ENCODE measurements at places on chromosomes 5 and 9. TPM values are rescaled to one million over a fixed set of nuclear protein-coding genes. Genes with fewer than 3 reads are reported as not detected.

Gene GLRA1
- total RNA-seq: not detected

Gene PCDHGB1
- 0.44 TPM for total RNA-seq

Gene PCDHGB7
- total RNA-seq: 7.4 TPM

Gene PKD2L2
- not detected for total RNA-seq

Gene JAK2
- 12.2 TPM for total RNA-seq

Gene PRRX2
- total RNA-seq: 2.0 TPM

Gene ADAMTSL1
- 60.6 TPM for total RNA-seq

Gene TTC23L
- total RNA-seq: under 0.01 TPM

Gene TNPO1
- 457 TPM for total RNA-seq

Gene SERF1A
- 5.9 TPM for total RNA-seq

Gene AJM1
- total RNA-seq: 1.4 TPM

Gene IFNK
- total RNA-seq: 0.12 TPM

Gene SPATA31D4
- under 0.01 TPM for total RNA-seq

Gene RNF224
- not detected for total RNA-seq

Gene C9
- 1.1 TPM for total RNA-seq

Gene SLC24A2
- under 0.01 TPM for total RNA-seq

Gene C9orf50
- total RNA-seq: 0.12 TPM

Gene G3BP1
- total RNA-seq: 307 TPM

Gene TEX48
- total RNA-seq: not detected

Gene DIRAS2
- 1.4 TPM for total RNA-seq

Gene CDKN2B-AS1
- total RNA-seq: 4.1 TPM

Gene CEL
- total RNA-seq: 0.12 TPM

Gene XRCC4
- 11.0 TPM for total RNA-seq

Gene SARDH
- 13.7 TPM for total RNA-seq

Gene PPP6C
- 8.3 TPM for total RNA-seq

Gene WNK2
- total RNA-seq: 0.11 TPM

Gene CCL21
- total RNA-seq: not detected

Gene OTULINL
- 3.4 TPM for total RNA-seq

Gene LCN2
- total RNA-seq: not detected

Gene C5orf58
- not detected for total RNA-seq

Gene GRPEL2
- total RNA-seq: 36.7 TPM

Gene FBXL7
- 4.2 TPM for total RNA-seq

Gene KCNIP1
- not detected for total RNA-seq

Gene HTR1A
- not detected for total RNA-seq

Gene FCN1
- total RNA-seq: not detected

Gene OBP2B
- total RNA-seq: not detected

Gene DAB2
- 106 TPM for total RNA-seq

Gene BRD3OS
- total RNA-seq: 16.2 TPM

Gene LPAR1
- total RNA-seq: 103 TPM
